AG10803 (cell line): ENCODE measurements at places on chromosomes 4 and X.
A peak's percentile ranks its signal among the peaks of the same experiment; 100 is the strongest.

- DNase-seq = peak; percentile 48
Observed at GRCh38 chr4:138952411-138952810, 63.2 kb upstream of the NOCT start.

DNA sequence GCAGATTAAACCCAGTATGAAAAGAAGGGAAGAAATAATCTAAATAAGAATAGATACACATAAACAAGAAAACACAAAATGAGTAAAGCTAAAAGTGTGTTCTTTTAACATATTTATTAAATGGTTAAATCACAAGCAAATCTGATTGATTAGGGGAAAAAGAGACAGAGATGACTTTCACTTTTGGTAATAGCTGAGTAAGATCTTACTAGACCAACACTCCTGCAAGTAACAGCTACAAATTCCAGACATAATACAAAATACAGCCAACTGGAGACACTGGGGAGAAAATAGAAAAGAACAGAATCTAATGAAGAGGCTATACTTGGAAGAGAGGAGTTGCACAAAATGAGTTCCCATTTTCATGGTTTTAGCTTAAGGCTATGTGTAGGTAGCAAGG, 33.5 kb downstream of the OR13H1 start:
- DNase-seq = no peak

DNA sequence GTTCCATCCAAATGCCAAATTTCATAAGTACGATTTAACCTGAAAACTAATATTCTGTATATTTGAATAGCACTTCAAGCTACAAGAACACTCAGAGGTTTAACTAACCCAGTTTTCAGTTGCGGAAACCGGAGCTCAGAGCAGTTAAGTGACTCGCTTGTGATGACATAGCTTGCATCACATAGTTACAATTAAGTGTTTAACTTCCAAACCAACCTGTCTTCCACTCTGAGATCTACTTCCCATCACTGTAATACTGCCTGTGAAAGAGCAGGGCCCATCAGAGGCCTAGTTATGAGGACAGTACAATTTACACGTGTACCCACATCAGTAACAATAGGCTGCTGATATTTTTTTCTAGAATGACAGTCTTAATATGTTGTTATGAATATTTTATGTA, 120.3 kb downstream of the MAD2L1 start:
- no peak for DNase-seq

- DNase-seq = no peak
Observed at GRCh38 chr4:1305781-1306455, 16.2 kb downstream of the MAEA start.

- DNase-seq = no peak
Observed at GRCh38 chr4:3294401-3295241, 1.8 kb downstream of the RGS12 start.

- DNase-seq = peak; percentile 22
Observed at GRCh38 chrX:38192007-38192810, 28.5 kb downstream of the SRPX start.

GRCh38 chr4:169090484-169091215, 80.6 kb upstream of the CBR4 start:
- DNase-seq = no peak

- DNase-seq = no peak
Observed at GRCh38 chrX:85029043-85029442, 25.4 kb downstream of the APOOL start.

GRCh38 chrX:17098516-17099247, 152.2 kb downstream of the REPS2 start:
- DNase-seq = no peak

- no peak for DNase-seq
Observed at GRCh38 chrX:136889269-136889668, 8.7 kb upstream of the RBMX start.
